Urothelium cell line (cell line): ENCODE measurements at places on chromosomes 5 and 9.
A peak's percentile ranks its signal among the peaks of the same experiment; 100 is the strongest.

- no peak for DNase-seq
Observed at GRCh38 chr9:124331580-124331979, 73.8 kb downstream of the NEK6 start.

DNA sequence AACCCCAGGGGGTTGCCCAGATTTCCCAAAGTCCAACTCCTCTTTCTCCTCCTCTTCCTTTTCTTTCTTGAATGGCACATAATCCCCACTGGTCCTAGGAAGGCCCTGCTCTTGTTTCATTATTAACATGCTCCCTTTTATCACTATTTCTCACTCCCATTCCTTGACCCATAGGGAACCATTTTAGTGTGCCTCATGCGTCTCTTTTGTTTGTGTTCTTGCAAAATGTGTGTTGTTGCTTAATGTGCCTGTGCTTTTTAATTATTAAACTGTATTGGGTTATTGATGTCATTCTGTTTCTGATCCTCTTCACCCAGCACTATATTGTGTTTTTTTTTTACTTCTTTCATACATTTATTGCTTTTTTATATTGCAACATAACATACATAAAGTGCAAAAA lies 4.1 kb upstream of the RNF130 start:
- no peak for DNase-seq

- DNase-seq: no peak
Observed at GRCh38 chr9:21833090-21833801, 30.8 kb downstream of the MTAP start.

GRCh38 chr5:3343211-3343610 lies 252.4 kb upstream of the IRX1 start:
- no peak for DNase-seq

- DNase-seq: peak; percentile 35
Observed at GRCh38 chr9:85223506-85224125, 518.1 kb downstream of the AGTPBP1 start.

- DNase-seq: no peak
Observed at GRCh38 chr5:38543886-38544285, 12.6 kb downstream of the LIFR start.

DNA sequence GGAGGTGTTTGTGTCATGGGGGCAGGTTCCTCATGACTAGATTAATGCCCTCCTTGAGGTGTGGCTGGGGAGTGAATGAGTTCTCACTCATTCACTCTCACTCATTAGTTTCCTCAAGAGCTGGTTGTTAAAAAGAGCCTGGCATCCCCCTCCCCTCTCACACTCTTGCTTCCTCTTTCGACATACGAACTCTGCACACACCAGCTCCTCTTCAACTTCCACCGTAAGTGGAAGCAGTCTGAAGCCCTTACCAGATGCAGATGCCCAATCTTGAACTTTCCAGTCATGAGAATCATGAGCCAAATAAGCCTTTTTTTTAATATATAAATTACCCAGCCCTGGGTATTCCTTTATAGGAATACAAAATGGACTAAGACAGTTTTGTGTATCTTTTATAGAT lies 82.5 kb downstream of the SPRY4 start:
- DNase-seq: no peak

DNA sequence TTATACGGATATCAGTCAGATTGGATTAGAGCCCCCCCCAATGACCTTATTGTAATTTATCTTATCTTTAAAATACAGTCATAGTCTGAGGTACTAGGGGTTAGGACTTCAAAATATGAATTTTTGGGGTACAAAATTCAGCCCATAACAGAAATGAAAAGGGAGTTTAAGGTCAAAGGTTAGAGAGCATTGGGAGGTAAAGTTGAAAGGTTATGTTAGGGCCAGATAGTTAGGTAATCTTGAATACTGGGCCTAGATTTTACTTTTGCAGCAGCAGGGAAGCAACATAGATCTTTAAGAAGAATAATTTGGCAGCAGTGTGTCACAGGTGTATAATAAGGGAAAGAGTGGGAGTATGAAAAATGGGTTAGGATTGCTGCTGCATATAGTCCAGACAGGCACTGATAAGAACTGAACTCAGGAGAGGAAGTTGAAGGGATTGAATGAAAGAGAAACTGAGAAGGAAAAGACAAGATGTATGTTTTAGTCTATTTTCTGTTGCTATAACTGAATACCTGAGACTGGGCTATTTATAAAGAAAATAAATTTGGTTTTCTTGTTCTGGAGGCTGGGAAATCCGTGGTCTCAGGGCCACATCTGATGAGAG lies 10.7 kb upstream of the GCNT4 start:
- DNase-seq: no peak

GRCh38 chr9:124590889-124591641 lies 83.9 kb upstream of the NR5A1 start:
- DNase-seq: no peak

DNA sequence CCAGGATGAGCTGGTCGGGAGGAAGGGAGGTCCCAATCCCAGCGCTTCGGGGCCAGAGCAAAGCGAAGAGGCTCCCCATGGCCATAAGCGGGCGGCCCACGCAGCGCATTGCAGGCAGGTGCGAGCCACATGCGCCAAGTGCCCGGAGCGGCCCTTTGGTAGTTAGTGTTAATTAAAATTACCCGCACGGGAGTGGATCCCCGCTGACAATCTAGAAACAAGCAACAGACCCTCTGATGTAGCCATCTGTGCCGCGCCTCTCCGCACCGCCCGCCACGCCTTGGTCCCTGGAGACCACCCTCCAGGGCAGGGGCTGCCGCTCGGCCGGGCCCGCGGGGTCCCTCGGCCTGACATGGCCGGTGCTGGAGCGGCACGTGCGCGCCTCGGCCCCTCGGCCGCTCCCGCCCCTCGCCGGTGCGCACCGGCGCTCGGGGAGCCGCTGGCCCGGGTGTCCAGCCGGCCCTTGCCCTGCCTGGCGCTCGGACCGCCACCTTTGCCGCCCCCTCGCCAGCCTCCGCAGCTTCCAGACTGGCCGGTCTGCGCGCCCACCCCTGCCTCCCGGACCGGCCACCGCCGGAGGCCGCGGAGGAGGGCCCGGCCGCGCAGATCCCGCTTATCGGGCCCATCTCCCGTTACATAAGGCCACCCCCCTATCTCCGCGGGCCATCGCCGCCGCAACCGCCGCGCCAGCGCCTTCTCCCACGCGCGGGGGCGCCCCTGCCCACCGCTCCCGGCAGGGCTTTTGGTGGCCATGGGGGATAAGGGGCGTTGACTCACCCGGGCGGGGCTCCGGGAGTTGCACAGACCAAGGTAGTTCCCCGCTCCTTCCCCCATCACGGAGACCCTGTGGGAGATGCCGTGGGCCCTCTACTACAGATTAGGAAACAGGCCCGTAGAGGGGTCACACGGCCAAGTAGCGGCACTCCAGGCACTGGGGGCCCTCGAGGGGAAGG lies 1.9 kb upstream of the IL13 start:
- no peak for DNase-seq

- DNase-seq: no peak
Observed at GRCh38 chr5:168407211-168407610, 79.1 kb upstream of the RARS1 start.

- DNase-seq: no peak
Observed at GRCh38 chr9:126499911-126500599, 113.7 kb upstream of the LMX1B start.

- DNase-seq: peak; percentile 50
Observed at GRCh38 chr5:123120197-123120596, 31.2 kb downstream of the PRDM6 start.

DNA sequence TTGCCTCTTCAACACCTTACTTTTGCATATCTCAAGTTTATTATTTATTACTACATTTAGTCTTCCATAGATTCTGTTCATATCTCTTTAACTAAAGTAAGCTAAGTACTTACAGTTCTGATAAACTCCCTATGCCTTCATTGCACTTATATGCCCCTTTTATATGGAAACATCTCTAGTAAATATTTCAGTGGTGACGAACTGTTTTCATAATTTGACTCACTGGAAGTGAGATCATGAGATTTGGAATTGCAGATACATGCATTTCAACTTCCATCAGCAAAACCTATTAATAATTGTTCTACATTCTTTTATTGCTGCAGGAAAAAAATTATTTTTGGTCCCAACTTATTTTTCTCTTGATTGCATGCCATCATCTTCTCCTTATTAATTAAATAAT lies 263.5 kb downstream of the CD180 start:
- peak; percentile 7 for DNase-seq

- DNase-seq: no peak
Observed at GRCh38 chr5:93572608-93573353, 8.2 kb downstream of the NR2F1-AS1 start.

DNA sequence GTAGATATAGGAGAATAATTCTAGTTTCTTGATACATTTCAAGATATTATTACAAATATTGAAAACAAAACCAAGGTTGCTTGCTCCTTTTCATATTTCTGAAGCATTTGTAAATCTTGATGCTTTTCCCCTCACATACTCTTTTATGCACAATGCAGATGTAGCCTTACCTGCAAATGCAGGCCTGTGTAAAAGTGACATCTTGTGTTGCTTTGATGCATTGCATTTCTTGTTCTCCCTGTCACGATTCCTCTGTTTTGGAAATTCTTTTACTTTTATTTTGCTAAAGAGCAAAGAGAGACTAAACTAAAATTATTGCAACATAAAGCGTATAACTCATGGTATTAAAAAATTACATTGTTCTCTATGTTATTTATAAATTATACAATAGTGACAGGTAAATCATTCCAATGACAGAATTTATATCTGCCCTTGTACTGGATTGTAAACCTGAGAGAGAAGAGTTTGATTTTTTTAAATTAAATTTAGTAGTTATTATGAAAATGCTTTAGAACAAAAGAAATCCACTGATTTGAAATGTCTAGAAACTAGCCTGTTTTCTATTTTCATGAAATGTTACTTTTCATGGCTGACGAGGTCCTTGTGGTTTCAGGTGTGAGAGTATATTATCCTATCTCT lies 970.0 kb downstream of the MAT2B start:
- DNase-seq: peak; percentile 17

DNA sequence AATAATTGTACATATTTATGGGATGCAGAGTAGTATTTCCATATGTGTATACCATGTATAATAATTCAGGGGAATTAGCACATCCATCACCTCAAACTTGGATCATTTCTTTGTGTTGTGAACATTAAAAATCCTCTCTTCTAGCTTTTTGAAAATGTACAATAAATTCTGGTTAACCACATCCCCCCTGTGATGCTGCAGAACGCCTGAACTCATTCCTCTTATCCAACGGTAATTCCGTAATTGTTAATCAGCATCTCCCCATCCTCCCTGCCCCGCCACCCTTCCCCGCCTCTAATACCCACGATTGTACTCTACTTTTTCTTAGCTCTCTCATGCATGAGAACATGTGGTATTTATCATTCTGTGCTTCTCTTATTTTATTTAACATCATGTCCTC lies 127.7 kb upstream of the ANKRD55 start:
- DNase-seq: no peak

GRCh38 chr9:137797206-137798120 lies 80.1 kb upstream of the CACNA1B start:
- no peak for DNase-seq

DNA sequence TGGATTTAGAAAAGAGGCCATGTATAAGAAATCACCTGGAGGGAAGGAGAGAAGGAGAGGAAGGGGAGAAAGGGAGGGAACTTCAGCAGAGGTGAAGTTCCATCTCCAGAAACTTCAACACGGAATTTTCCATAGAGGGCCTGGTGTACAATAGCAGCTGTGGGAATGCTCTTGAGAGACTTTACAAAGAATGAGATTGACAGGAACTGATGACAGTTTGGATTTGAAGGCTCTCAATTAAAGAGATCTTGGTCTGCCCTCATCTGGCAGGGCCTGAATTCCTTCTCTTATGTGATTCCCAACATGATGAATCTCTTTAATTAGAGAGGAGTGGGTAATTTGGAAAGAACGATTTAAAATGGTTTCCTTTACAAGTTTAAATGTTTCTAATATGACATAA lies 143.5 kb downstream of the MLLT3 start:
- no peak for DNase-seq

DNA sequence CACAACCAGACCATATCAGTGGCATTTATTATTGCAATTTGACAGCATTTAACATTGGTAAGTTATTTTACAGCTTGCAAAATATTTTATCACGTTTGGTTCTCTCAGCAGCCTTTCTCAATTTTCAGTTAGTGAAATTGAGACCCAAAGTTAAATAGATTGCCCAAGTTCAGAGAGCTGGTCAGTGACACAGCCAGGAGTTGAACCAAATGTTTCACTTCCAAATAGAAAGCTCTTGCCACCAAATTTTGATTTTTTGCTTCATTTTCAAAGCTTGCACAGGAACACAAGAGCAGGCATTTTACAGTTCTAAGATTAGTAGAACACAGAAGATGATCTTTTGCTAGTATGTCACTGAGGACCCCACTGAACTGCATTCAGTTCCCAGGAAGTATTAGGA lies 271.5 kb upstream of the C9orf72 start:
- no peak for DNase-seq

DNA sequence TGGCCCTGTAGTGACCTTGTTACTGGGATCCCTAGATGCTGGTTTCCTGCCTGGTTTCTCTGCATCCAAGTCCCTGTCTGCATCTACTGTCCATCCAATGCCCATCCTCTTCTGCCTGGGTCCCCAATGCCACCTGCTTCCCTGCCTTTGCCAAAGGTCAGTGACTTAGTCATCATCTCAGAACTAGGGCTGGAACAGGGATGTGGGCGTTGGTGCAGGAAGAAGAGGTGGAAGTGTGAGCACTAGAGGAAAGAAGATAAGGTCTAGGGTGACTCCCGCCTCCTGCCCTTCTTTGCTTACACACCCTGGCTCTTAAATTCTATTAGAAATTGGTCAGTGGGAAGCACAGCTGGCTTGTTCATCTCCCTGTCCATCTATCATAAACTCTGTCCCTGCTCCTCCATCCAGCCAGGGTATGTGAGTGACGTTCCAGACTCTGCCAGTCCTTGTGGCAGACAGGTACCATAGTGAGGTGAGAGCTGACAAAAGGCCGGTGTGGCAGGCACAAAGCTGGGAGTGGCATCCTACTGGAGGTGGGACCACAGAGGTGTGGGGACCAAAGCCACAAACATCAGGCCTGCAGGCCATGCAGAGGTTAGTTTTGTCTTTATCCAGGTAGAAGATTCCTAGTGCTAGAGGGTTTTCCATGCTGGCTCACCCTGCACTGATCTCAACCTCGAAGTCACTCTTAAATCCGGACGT lies 9.2 kb downstream of the PTPN3 start:
- DNase-seq: no peak

GRCh38 chr5:142323480-142324135 lies 1.2 kb downstream of the SPRY4 start:
- DNase-seq: no peak
